Dorsolateral prefrontal cortex (tissue), 122 donors: ENCODE measurements at places on chromosomes 3 and 15.

GRCh38 chr3:67083277-67083676, 85.2 kb downstream of the KBTBD8 start:
- no peak for DNase-seq

DNA sequence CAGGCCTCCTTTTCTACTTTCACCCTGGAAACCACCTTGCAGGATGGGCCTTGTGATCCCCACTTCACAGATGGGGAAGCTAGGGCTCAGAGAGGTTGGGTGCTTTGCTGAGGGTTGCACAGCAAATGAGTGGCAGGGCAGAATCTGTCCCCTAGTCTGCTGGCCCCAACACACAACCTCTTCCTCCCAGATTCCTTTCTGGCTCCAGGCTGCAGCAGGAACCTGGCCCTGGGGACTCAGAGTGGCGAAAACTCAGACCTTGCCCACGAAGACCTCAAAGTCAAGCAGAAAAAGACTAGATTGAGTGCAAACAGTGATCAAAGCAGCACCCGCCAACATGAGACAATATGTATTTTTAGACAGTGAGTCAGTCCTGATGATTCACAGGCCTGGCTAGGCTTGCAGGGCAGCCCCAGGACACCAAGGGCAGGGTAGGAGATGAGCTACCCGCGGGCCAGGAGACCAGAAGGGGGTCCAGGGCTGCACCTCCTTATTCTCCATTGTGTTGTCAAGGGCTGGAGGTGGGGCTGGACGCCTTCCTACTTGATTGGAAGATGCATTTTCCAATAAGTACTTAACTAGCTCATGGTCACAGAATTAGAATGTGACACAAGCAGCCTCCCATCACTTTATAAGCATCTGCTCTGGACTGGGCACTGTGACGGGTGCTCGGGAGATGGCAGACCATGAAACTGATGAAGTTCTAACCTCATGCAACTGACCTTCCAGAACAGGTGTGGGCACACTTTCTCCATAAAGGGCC, 23.9 kb downstream of the GOLGA6L2 start:
- DNase-seq = no peak

DNA sequence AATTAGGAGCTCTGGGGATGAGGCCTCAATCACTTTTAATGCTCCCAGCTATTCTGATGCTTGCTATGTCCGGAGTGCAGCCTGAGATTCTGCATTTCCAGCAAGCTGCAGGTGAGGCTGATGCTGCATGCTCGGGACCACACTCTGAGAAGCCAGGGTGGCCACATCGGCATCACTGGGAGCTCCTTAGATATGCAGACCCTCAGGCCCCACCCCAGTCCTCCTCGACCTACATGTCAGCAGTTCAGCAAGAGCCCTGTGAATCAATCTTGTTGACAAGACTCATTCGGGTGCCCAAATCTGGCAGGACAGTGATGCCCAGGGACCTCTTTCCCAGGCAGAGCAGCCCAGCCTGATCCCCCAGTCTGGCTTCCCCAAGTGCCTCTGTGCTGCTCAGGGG, 44.1 kb upstream of the LCTL start:
- DNase-seq = no peak

DNA sequence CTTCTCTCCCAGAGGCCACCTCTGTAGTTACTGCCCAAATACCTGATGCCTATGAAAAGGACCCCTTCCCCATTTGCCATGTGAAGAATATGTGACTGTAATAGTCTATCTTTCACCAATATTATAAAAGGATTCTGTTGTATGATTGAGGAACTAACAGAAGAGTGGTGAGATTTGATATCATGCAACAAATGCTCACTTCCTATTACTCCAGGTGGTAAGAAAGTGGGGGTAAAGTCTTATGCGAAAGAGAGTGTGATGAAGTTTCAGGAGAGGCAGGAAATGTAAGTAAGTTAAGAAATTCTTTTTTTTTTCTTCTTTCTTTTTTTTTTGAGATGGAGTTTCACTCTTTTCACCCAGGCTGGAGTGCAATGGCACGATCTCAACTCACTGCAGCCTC, 24.4 kb upstream of the RAP2B start:
- DNase-seq = no peak

- no peak for DNase-seq
Measured at GRCh38 chr3:31010491-31010890, 116.0 kb upstream of the GADL1 start.

- DNase-seq = no peak
Measured at GRCh38 chr3:108006077-108006771, 84.6 kb downstream of the CD47 start.

DNA sequence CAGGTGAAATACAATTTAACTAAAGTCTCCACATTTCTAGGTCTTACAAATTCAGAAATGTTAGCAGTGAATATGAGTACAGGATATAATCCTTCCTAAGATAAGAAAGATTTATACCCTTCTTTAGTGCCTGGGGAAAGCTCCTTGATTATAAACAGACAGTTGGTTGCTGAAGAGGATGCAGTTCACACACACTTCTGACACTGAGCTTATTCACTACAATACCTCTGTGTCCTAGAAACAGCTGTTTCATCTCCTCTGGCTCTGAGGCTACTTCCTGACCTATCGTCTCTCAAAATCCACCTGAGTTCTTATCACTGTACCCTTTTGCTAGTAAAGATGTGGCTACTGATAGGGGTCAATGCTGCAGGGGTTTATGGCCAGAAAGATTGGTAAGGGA, 57.1 kb downstream of the TP63 start:
- no peak for DNase-seq

- DNase-seq = no peak
Measured at GRCh38 chr15:66839506-66840112, 137.6 kb downstream of the SMAD6 start.

GRCh38 chr3:161977063-161977462, 480.5 kb downstream of the OTOL1 start:
- DNase-seq = no peak

DNA sequence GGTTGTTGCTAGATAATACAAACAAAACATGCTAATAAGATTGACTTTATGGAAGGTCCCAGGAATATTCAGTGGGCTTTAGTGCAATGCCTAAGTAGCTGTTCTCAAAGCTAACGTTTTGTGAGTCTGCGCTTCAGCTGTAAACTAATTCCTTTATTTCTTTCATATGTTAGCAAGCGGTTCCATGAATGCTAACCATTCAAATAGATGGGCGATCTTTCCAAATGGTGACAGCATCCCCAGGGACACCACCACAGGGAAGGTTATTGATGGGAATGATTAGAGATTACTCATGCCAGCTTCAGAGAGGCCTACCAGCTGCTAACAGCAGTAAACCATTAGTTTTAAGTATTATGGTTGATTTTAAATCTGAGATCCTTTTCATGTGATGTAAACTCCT, 405.7 kb upstream of the MCTP2 start:
- DNase-seq = no peak

DNA sequence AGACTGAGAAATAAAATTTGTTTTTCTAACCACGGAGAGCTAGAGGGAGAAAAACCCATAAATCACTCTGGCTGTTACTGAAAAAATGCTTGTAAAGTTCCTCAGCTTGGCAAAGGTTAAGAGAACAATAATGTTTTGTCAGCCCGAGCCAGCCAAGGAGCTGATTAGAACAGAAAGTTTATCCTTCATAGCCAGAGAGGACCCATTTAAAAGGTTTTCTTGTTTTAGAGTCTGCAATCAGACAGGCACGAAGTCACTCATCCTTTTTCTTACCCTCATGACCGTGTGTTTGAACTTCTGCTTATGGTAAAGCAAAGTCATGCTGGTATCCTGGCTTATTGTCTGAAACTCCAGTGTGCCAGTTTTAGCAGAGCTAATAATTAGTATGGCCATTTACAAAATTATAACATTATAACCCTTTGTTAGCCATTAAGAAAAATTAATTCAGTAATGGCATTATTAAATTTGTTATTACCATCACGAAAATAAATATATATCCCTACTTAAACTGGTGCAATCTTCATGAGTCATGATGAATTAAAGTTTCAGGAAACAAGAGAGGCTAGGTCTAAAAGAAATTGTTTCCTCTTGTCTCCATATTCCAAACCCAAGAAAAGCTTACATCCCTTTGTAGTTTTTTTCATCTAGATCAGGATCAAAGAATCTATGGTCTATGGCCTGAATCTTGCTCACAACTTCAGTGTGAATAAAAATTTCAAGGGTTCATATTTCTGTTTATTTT, 13.5 kb upstream of the STXBP5L start:
- no peak for DNase-seq
